ENCODE measurements at places on chromosomes 12 and 14.
A peak's percentile ranks its signal among the peaks of the same experiment; 100 is the strongest.

- no peak for DNase-seq
These were observed 16.4 kb upstream of the KERA start for GRCh38 chr12:91074154-91074709.

- no peak for DNase-seq
These were observed 9.8 kb downstream of the MEG3 start for GRCh38 chr14:100835548-100836310.

- DNase-seq, result no peak
These were observed 188.8 kb downstream of the EPS8 start for GRCh38 chr12:15600223-15600935.

DNA sequence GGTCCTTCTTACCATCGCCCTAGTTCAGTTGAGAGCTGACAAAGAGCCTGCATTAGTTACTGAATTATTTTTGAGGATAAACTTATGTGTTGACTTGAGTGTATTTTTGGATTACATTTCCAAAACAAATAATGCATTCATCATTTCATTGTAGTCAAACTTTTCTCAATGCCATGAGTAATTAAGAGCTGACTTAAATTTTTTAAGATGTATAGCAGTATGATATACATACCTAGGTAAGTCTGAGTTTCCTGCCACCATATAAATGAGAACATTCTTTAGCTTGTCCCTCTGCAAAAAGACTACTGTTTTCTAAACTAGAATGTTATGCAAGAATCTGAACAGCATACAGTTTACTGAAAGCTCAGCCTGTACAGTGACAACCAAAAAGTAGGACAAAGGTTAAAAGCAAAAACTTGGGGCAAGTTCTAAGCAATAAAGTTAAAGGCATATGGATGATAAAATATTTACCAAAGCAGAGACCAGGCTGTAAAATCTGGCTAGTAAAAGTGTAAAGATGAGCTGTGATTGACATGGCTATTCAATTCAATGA is 82.1 kb upstream of the FERMT2 start:
- DNase-seq, result no peak

DNA sequence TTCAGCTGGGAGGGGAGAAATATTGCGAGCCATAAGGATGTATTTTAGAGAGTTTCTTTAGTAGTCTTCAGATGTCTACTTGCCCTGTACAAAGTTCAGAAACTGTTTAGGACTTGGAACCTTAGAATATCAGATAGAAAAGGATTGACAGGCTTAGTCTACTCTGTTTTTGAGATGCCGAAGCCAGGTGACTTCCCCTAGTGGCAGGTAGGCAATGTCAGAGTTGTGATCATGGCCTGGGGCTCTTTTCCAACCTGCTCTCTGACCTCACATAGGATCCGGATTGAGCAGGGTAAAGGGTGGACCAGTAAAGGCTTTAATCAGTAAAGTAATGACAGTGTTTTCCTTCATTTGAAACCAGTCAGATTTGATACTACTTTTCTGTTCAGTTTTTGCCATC is 59.6 kb downstream of the PRKCH start:
- no peak for DNase-seq

- no peak for DNase-seq
These were observed 2.0 kb upstream of the IRAK3 start for GRCh38 chr12:66187036-66187435.

DNA sequence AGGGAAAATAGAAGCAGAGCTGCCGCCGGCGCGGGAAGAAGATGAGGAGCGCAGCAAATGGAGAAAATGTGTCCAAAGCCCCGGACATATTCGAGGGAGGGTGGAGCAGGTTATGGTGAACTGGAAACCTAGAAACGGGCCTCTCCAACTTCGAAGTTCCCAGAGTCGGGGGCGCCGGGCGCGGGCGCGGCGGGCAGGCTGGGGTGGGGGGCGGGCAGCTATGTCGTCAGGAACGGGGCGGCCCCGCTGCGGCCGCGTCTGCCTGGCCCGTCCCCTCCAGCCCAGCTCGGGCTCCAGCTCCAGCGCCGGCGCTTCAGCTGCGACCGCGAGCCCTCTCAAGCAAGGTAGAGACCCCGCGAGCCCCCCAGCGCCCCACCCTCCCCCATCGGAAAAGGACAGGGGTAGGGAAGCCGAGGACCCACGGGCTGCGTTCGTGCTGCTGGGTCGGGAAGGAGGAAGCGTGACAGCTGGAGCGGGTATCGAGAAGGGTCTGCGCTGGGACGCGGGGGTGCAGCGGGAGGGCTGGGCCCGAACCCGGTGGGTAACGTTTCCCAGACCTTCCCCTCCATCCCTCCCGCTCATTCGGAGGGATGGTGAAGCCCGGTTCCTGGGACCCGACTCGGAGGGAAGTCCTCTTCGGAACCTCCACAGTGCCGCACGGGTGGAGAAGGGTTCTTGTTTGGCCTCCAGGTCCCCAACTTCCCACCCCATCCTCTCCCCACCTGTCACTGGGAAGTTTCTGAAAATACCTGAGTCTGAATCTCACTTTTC is 1.0 kb downstream of the DGKA start:
- DNase-seq, result no peak

DNA sequence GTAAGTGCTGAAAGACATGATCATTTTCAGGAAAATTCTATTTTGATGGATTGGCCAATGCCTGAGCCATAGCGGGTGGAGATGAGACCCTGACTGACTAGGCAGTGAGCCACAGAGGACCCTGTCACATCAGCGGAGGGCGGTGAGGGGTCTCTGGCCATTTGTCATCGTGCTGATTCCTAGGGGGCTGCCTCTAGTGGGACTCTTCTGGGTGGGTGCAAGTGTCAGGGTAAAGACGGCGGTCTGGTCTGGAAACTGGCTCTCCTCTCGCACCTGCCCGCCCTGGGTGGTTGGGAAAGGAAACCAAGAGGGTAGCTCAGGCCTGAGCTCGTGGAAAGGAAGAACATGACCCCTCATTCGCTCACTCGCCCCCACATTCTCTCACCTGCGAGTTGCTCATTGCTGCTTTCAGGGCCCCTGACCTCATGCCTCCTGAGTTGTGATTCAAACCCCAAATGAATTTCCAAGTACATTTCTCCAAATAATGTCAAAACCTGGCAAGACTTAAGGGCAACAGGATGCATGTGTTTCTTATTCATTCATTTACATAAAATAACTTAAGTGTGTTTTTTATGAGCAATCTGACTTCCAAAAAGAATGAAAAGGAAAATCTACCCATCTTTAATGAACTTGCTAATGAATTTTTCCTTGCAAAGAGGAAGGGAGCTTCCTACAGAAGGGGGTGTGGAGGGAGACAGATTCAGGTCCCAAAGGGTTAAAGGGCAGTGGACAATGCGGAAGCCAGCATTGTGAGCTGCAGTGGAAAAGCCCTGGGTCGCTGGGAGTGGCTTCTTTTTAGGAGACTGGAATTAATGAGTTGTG is 12.8 kb downstream of the MEG3 start:
- no peak for DNase-seq

DNA sequence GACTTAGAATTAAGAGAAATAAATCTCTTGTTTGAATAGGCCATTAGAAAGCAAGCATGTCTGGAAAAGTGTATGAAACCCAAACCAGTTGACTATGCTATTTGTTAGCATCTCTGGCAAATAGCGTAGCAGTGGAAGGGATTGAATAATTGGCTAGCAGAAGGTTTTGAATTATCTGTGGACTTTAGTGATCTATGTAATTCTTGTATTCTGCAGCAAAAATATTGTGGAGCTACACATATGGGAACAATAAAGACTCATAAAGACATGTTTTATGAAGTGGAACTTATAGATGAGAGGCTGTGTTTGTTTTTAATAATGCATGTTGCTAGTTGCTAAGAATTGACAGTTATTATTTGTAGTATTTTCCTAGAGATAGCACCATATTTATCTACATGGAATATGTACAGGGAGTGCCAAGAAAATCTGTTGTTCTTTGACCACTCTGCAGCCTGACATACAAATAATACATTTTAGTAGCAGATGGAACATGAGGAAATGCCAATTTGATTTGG is 4.7 kb downstream of the SRGAP1 start:
- no peak for DNase-seq

- DNase-seq, result peak; percentile 74
These were observed 63.5 kb downstream of the DGLUCY start for GRCh38 chr14:91177073-91178034.

GRCh38 chr12:124904306-124905098 is 9.9 kb downstream of the UBC start:
- DNase-seq, result no peak

DNA sequence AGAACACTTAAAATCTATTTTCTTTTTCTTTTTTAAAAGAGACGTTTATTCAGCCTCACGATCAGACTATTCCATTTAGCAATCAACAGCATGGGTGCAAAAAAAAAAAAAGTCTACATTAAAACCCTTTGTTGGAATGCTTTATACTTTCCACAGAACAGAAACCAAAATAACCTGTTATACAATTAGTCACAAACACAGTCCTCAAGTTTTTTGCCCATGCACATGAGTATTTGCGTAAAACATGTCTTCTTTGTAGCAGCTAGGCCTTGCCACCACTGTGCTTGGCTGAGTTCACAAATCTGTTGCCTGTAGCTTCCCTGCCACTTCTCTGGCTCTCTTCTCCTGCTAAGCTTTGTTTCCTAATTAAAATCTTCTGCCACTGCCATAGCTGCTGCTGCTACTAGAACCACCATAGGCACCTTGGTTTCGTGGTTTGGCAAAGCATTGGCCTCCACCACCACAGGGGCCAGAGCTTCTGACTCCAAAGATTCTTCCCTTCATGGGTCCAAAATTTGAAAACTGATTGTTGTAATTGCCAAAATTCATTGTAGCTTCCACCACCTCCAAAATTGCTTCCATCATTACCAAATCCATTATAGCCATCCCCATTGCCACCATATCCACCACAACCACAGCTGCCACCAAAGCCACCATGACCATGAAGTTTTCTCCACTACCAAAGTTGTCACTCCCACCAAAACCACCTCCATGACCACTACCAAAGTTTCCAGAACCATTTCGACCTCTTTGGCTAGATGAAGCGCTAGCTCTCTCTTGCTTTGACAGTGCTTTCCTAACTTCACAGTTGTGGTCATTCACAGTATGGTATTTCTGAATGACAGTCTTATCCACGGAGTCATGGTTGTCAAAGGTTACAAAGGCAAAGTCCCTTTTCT is 38.1 kb downstream of the KLRG1 start:
- peak; percentile 57 for DNase-seq

DNA sequence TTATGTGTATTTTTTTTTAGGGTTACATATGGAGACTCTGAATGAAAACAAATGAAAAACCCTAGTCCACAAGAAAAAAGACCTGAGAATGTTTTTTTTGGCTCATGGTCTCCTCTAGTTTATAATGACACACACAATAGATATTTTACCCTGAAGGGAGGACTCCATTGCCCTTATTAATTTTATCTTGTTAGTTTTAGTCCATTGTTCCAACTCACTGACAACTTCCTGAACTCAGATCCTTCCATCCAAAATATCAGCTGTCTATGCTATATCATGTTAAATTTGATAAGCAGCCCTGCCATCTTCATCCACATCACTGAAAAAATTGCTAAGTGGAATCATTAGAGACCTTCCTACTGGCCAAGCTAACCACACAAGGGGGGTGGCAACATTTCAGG is 232.1 kb downstream of the MON2 start:
- DNase-seq, result no peak

GRCh38 chr14:32933629-32934072 is 5.0 kb upstream of the NPAS3 start:
- no peak for DNase-seq

GRCh38 chr14:34502545-34503225 is 36.8 kb downstream of the EAPP start:
- DNase-seq, result no peak

- DNase-seq, result peak; percentile 45
These were observed 26.5 kb upstream of the TTC7B start for GRCh38 chr14:90842726-90843125.

- DNase-seq, result no peak
These were observed 15.9 kb downstream of the BHLHE41 start for GRCh38 chr12:26108915-26109314.

- no peak for DNase-seq
These were observed at the start of gene RAB35 for GRCh38 chr12:120116441-120116791. RAB35 (minus strand) TSS chr12:120116753; CDS start chr12:120116650, 103 bp downstream.

DNA sequence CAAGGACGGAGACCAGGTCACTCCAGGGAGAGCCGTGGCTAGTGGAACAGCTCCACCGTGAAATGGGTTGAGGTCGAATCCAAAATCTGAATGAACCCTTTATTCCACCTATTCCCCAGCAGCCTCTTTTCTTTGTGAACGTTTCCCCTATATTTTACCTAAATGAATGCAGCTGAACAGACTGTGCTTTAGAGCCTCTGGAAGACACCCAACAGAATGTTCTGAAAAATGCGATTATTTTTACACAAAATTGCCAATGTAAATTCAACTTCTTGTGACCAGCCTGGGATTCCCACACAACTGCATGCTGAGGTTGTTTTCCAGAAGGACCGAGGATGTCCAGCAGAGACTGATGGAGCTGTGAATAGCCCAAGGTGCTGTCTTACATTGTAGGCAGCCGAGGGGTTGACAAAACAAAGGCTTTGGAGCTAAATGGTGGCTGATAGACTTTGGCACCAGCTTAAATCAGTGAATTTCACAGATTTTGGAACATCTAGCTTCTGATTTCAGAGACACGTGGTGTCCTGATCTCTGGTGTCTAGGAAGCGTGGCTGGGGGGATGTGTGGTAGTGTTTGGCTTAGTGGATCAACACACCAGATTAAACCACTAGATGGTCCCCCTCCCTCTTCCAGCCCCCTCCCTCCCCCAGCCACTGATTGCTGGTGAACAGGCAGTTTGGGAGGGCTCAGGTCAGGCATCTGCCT is 150.4 kb downstream of the ZNF664 start:
- DNase-seq, result no peak

DNA sequence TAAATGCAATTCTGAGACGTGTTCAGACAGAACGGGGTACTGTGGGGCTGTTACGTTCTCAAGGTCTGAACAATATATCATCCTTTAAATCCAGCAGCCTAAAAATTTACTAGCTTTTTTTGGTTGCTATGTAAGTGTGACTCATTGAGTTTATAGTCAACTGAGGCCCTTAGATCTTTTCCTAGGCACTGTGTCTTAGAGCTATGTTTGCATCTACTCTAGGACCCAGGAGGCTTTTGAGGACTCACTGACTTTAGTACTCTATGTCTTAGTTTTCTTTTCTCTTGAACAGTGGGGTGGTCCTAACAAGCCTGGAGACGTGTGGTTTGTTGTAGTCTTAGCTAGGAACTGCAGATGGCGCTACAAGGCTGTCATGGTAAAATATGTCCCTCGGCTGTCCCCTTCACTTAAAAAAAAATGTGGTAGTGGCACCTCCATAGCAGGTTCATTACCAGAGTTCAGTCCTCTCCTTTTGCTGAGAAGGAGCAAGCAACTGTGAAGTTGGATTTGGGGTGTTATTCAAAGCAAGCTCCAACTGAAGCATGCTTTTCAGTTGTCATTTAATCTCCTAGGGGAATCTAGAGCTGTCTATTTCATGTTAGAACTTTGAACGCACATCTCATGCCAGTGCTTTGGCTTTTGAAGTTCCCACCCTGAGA is 8.7 kb upstream of the SPATS2 start:
- DNase-seq, result no peak

- no peak for DNase-seq
These were observed 11.5 kb downstream of the ASB2 start for GRCh38 chr14:93964820-93965286.

- DNase-seq, result no peak
These were observed 25.8 kb downstream of the ERG28 start for GRCh38 chr14:75634848-75635247.

Measured in stimulated activated effector memory CD8-positive, alpha-beta T cell treated with anti-CD3 and anti-CD28 coated beads, Interleukin-12 subunit alpha, Interleukin-12 subunit beta, amount 100 ng/mL, for 72 hours (primary cell).